ENCODE measurements at places on chromosomes 2 and 18.

DNA sequence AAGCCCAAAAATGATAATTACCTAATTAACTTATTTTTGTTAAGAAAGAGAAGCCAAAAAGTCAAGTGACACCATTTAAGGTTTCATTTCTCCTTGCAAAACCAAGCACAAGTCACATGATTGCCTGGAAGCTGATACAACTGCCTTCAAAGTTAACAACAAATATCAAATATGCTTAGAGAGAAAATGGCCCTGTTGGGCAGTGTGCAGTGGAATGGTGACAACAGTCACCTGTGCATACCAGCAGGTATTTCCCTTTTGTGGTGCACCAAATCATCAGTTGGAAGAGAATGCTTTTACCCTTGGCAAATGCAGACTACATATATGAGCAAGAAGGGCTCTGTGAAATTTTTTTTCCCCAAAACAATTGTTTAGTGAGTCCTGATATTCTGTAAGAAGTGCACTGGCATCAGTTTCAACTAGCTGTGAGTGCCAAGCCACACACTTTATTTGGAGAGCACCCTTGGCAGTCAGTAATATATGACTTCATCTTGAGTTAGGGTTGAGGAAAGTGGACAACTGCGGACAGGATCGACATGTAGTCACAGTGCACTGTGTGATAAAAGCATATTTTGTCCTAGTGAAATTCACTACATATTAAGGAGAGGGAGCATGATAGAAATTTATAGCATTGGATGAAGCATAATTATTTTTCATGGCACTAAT is 74.9 kb upstream of the DOCK10 start:
- DNase-seq: no peak

DNA sequence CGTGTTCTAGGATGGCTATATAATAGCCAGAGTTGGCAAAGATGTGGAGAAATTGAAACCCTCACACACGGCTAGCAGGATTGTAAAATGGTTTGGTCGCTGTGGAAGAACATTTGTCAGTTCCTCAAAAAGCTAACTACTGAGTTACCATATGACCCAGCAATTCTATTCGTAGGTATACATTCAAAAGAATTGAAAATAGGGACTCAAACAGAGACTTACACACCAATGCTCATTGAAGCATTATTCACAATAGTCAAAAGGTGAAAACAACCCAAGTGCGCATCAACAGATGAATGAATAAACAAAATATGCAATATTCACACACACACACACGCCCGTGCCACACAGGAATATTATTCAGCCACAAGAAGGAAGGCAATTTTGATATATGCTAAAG is 98.7 kb downstream of the PLA2R1 start:
- DNase-seq: no peak

GRCh38 chr2:31053929-31054782 is 84.1 kb downstream of the GALNT14 start:
- DNase-seq: no peak

GRCh38 chr2:42554392-42554791 is 14.0 kb upstream of the MTA3 start:
- no peak for DNase-seq

DNA sequence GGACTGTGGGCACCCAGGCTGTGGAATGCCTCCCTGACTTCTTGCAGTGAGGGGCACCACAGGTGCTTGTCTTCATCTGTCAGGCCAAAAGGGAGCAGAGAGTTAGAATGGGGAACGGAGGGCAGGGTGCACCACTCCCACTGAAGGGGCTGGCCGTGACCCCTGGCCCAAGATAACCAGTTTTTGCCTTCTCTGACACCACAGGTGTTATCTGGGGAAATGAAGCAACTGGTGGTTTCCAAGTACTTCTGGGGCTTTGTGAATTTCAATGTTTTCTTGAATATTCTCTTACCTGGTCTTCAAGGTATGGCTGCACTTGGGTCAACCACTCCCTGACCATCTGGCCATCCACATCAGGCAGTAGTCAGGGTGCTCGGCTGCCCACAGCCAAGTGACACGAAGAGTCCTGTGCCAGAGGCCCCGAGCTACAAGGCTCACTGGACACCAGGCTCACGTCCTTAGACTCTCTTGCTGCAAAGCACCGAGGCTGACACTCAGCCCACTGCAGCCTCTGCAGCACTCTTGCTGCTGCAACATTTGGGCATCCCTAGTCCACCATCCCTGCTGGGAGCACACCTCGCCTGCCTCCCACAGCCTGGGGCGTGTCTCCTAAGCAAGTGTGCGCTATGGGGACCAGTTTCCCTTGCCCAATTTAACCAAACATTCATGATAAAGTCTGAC is 57.0 kb downstream of the FAM178B start:
- no peak for DNase-seq

DNA sequence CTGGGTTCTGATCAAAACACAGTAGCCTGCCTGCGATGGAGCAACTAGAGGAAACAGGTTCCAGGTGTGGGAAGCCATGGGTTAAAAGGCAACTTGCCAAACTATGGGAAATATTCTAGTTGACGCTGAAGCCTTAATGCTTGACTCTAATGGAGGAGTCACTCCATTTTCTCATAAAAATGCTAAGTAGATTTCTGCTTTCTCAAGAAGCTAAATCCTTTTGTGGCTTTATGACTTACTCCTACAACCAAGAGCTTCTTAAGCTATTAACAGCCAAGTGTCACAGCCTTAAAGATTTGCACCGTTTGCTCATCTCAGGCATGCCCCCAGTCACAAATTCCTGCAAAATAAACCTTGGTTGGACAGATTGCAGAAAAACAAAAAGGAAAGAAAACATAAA is 25.2 kb downstream of the ANKRD44 start:
- DNase-seq: no peak

DNA sequence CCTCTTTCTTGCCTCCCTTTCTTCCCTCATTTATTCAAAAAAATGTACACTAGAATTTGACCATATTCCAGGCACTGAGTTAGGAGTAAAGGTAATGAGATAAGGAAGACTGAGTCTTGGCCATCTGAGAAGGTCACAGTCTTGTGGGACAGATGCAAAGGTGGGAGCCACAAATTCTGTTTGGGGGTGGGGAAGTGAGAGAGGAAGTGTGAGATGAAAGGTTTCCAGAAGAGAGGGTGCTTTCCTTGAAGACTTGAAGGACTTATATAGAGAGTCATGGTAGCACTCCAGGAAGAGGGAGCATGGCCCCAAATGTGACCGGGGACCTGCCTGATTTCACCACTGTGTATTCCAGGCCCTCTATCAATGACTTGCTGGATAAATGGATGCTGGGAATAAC is 320.6 kb downstream of the LPIN1 start:
- DNase-seq: no peak

DNA sequence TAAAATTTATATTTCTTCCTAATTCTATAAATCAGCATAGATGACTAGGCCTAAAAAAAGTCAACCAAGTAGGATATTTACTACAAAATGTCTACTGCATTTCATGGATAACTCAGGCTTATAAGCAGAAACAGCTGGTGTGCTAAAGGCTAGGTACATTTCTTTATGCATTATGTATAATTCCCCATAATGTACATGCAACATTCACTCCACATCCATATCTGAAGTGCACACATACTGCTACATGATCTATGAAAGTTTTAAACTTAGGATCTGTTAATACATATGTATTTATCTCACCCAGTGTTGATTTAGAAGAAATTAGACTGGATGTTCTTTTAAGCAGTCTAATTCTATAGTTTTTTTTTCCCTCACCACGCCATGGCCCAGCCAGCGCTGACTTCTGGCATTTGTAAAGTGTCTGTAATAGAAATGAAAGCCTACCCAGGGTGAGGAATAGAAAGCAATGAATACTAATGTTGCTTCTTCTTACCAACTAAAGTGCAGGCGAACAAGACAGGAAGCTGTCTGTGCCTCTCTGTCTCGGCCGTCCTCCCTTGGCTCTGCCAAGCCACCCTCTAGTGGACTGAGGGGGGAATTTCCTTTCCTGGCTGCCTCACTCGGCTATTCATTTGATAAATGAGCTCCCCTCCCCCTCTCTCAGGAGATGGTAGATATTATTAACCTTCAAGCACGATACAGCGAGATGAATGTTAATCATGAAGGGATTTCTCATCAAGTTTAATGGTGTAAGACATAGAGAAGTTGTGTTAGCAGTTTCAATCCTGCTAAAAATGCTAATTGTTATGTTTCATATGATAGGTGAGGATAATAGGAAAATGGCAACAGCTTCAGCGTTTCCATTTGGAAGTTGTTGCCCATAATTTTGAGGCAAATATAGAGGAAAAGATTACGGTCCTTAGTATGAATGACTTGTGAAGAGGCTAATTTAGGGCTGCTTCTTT is 384.5 kb downstream of the MTX2 start:
- peak; percentile 73 for DNase-seq

GRCh38 chr2:225037415-225038230 is 4.6 kb downstream of the DOCK10 start:
- no peak for DNase-seq

- DNase-seq: no peak
Observed at GRCh38 chr2:234635284-234635683, 138.4 kb upstream of the ARL4C start.

GRCh38 chr2:80459028-80459427 is 154.5 kb upstream of the LRRTM1 start:
- DNase-seq: no peak

DNA sequence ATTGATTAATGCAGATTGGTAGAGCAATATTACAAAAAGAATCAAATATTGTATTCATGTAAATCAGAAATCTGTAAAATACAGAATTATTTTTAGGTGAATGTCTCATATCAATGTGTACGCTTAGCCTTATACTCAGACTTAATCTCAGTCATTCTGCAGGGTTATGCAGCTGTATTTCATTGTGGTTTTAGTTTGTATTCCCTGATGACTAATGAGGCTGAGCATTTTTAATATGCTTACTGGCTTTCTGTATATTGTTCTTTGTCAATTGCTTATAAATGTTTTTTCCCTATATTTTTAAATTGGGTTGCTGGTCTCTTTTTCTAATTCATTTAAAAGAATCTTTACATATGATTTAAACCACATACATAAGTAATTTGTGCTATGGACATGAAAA is 50.1 kb downstream of the CDH19 start:
- no peak for DNase-seq

DNA sequence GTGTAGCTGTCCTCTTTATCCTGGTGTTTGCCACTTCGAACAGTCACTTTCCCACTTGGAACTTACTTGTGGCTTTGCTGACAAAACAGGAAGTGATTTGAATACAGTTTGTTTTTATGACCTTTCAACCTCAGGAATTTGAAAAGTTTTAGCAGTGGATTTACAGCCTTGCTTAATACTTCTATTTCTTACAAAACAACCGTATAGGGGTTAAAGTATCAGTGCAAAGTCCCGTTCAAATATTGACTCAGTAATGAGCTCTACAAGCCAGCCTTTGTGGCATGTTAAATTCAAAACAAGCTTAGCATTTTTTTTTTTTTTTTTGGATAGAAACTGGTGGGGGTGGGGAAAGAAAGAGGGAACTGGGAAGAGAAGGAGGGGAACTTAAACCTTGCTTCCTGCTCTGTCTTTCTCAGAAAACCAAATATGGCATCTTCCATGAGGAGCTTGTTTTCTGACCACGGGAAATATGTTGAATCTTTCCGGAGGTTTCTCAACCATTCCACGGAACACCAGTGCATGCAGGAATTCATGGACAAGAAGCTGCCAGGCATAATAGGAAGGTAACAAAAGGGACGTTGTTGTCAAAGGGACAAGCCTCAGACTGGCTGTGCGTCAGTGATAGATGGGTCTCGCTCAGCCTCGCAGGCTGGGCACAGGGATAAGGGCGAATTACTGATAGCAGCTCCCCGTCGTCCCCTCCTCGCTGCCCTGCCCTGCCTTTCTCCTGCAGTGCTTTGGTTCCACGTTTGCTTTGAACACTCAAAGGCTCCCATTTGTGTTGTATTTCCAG is at the start of gene HNMT:
TSS of gene HNMT (plus strand) at position 408 of the 793 bp plus-strand sequence. CDS start at position 427, 19 bp downstream.
- peak; percentile 62 for DNase-seq

- DNase-seq: no peak
Observed at GRCh38 chr2:191740016-191740419, 62.1 kb downstream of the NABP1 start.

DNA sequence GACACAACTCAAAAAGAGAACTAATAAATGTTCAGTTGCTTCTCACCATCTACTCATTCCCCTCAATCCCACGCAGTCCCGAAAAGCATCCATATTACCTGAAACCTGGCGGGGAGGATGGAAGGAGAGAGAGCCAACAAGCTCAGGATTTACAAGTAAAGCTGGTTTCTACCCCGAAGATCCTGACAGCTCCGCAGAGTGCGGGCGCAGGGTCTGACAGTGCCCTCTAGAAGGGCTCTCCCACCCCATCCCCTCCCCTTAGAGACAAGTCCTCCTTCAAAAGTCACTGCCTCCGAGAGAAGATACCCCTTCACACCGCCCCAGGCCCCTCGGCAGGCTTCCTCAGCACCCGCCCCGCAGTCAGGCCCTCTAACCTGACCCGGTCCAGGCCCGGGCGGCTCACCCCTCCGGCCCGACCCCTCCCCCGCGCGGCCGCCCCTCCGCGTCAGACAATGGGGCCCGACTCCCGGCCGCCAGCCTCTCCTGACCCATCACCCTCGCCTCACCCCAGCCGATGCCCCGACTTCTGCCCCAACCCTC is 550 bp downstream of the RAB1A start:
- peak; percentile 83 for DNase-seq

DNA sequence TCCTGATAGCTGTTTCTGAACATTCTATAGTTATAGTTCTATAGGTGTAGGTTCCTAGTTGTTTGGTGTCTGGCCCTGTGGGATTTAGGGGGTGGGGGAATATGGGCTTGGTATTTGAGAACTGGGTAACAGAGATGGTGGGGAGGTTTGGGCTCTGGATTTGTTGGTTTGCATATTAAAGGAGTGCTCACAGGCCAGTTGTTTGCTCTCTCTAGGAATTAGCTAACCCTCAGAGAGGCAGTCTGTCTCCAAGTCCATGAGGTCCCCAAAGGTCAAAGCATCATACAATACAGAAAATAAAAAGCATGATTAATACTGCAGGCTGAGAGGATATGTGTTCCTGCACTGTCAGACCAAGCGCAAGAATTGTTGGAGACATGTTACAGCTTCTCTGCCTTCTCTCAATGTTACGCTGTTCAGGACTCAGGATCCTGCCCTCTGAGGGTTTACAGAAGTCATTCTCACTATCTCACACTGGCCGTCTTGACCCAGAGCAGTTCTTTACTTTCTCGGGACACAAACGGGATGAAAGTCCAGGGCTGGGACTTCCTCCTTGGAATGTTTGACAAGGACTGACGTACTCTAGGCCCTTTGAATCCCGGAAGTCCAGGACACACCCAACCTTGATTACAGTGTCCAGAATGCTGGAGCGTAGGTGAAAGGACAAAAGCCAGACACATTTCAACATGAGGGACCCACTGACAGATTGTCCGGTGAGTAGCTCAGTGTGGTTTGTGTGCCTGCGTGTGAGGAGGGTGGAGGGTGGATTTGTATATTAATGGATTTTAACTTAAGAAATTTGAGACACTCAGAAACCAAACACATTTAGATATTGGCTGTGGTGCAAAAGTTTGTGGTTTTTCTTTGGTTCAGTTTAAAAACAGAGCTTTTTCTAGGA is at the start of gene NOSTRIN:
TSS of gene NOSTRIN (plus strand) at position 677 of the 898 bp plus-strand sequence. CDS start at position 687, 10 bp downstream.
- no peak for DNase-seq

DNA sequence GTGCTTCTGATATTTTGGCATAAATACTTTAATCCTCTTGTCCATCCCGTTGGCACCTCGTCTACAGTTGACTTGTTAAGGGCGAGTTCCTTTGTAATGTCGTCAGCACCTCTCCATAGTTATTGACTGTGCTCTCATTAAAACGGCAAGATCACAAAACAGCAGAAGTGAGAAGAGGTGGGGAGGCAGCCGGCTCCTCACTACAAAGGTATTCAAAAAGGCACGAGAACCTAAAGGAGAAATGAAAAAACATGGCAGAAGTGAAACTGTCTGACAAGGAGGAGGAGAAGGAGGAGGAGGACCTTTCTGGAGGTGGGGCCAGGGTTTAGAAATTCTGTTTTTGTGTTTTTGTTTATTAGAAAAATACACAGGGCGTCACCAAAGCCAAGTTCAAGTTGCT is 235.6 kb downstream of the BCL11A start:
- DNase-seq: no peak

Data from right forelimb (tissue), 1 donor.